Fibroblast of lung (primary cell): ENCODE measurements at places on chromosomes 2 and 18.
A peak's percentile ranks its signal among the peaks of the same experiment; 100 is the strongest.

- no peak for DNase-seq
Observed at GRCh38 chr2:43837831-43838559, 644 bp downstream of the ABCG5 start.

- DNase-seq = no peak
Observed at GRCh38 chr2:62765619-62766376, 60.3 kb downstream of the EHBP1 start.

DNA sequence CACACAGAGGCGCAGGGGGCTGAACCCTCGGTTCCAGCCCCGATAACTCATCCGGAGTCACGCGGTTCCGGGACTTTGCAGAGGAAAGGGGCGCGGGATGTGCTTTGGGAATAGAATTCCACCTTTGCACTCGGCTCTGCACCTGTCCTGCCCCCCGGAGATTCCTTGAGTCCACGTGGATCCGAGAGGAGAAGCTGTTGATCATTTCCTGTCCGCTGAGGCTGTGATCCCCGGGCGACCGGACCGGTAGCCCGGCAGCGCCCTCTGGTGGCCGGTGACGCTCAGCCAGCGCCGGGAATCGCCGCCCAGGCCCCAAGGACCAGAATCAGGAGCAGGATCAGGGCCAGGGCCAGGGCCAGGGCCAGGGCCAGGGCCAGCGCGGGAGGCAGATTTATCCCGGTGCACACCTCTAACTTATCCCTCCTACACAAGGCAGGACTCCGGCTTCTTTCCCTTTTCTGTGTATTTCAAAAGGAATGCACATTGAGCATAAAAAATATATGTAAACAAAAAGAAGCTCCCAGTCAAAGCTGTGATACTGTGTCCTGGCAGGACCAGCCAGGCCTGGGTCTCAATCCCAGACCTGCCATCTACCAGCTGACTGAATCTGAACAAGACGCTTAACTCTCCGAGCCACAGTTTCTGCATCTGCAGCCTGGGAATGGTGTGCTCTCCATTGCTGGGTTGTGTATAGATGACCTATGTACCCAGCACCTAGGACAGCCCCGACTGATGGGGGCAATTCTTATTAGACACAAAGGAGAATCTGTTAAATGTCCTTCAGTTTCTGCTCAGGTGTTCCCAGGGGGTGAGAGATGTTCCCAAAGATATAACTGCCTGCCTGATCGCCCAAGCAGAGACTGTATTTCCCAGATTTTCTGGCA, 8.5 kb upstream of the SPATA3 start:
- DNase-seq = peak; percentile 39

- DNase-seq = no peak
Observed at GRCh38 chr2:136281281-136282114, 163.5 kb upstream of the CXCR4 start.

GRCh38 chr2:61538920-61539520, 864 bp upstream of the XPO1 start:
- peak; percentile 47 for DNase-seq

- no peak for DNase-seq
Observed at GRCh38 chr2:204973616-204974015, 428.3 kb downstream of the PARD3B start.

- DNase-seq = no peak
Observed at GRCh38 chr2:207328944-207329386, 163.2 kb upstream of the KLF7 start.

DNA sequence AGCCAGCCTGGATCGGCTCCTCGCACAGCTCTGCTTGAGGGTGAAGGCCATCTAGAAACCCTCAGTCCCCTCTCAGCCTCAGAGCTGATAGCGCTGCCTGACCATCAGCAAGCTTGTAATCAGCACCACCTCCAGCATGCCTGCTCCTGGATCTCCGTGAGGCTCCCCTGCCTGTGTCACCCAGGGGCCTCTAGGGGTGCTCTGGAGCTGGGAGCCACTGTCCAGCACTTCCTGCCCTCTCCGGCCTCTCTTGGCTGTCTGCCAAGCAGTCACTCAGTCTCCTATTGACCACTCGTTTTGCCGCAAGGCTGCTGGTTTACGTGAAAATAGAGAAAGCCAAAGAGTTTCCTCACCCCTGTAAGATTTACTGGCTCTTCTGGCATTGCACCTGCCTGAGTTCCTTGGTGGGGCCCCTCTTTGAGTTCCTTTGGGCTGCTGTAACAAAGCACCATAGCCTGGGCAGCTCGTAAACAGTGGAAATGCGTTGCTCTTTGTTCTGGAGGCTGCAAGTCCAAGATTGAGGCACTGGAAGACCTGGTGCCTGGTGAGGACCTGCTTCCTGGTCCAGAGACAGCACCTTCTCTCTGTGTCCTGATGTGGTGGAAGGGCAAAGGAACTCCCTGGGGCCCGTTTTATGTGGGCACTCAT, 17.9 kb downstream of the CAPN10 start:
- DNase-seq = peak; percentile 36
